Left colon (tissue), 2 donors: ENCODE measurements at places on chromosomes 3 and 15.

DNA sequence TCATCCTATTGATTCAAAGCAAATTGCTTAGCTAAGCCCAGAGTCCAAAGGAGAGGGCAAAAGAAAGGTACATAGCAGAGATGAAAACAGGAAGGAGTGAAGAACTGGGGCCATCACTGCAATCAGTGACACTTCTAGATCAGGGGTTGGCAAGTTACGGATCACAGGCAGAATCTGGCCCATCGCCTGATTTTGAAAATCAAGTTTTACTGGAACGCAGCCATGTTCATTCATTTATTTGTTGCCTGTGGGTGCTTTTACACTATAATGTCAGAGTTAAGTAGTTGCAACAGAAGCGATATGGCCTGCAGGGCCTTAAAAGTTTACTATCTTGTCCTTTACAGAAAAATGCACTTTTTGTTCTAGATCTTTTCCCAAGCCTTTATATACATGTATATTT lies 271.7 kb upstream of the TOPAZ1 start:
- no peak for DNase-seq

DNA sequence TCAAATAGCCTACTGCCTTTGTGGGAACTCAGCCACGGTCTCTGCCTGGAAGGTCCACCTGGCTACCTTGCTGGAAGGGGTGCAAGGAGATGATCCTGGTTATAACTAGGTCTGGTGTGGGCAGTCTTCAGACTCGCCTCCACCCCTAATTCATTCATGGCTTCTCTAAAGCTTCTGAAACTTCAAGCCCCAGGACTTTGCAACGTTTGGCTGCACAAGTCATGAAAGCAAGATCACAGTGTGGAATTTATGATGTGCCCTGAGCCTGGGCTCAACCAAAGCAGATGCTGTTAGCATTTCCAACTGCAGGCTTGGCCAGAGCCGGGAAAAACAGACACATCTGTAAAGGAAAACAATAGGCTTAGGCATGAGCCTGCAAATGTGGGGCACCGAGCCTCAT lies 200.4 kb upstream of the WNT5A start:
- no peak for DNase-seq

DNA sequence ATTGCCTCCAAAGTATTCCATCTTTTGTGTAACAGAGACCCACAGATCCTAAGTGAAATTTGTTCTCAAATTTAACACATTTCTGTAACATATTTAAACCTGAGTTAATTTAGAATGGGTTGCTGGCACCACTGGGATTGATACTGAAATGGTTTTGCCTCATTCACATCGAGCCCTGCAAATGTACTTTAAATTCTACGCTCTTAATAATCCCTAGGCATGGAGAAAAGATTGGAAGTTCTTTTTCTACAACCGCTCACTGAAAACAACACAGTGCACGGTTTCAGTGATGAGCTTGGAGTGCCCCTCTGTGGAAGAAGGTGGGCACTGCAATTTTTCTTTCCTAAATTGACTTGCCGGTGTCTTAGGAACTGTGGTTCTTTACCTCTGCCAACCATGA lies 109.9 kb upstream of the ATP11B start:
- peak; percentile 34 for DNase-seq

DNA sequence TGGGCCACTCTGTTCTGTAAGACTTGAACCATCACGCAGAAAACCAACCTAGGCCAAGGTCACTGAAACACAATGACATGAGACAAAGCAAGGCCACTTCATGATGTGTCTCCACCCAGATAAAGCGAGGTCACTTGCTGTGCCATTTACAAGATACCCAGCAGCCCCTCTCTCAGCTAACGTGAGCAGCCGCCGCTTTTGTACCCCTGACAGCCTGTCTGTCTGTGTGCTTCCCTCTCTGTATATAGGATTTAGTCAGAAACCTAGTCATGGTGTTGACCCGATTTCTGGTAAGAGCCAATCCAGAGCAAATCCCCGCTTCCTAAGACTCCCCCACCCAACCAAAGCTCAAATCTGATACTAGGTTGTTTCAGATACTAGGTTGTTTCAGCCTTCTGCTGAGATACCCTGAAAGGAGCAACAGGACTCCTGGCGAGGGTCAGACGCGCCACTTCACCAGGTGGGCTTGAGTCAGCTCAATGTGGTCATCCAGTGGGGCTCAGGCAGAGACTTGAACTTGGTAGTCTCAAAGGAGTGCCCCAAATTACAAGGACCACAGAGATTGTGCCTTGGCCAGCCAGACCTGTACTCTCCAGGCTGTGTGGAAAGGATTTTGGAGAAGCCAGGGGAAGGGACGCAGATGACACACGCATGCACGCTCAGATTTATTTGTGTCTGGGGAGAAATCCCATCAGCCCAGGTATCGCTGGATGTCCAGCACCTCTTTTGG lies 3.1 kb upstream of the ZXDC start:
- DNase-seq: peak; percentile 15

DNA sequence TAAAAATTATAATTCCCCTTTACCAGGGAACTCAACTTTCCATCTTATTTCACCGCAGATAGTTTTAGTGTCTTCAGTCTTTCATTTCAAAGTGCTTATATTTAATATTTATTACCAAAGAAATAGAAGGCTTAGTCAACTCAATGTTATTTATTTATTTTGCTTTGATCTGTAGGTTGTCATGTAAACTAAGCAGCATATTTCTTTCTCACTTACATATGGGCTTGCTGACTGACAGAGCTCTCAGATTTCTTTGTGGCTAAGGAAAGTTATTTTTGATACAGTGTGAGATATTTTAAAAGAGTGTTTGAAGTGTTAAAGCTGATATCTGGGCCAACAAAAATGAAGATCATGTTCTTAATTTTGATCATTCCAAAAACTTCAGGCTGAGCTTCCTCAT lies 331.4 kb downstream of the ROBO1 start:
- DNase-seq: no peak

GRCh38 chr3:30225021-30225420 lies 381.4 kb upstream of the TGFBR2 start:
- DNase-seq: no peak

- DNase-seq: no peak
These were observed 122.4 kb downstream of the CBLB start for GRCh38 chr3:105746231-105746996.
